SIG-M5 (cell line): ENCODE measurements at places on chromosomes 5 and 9.

DNA sequence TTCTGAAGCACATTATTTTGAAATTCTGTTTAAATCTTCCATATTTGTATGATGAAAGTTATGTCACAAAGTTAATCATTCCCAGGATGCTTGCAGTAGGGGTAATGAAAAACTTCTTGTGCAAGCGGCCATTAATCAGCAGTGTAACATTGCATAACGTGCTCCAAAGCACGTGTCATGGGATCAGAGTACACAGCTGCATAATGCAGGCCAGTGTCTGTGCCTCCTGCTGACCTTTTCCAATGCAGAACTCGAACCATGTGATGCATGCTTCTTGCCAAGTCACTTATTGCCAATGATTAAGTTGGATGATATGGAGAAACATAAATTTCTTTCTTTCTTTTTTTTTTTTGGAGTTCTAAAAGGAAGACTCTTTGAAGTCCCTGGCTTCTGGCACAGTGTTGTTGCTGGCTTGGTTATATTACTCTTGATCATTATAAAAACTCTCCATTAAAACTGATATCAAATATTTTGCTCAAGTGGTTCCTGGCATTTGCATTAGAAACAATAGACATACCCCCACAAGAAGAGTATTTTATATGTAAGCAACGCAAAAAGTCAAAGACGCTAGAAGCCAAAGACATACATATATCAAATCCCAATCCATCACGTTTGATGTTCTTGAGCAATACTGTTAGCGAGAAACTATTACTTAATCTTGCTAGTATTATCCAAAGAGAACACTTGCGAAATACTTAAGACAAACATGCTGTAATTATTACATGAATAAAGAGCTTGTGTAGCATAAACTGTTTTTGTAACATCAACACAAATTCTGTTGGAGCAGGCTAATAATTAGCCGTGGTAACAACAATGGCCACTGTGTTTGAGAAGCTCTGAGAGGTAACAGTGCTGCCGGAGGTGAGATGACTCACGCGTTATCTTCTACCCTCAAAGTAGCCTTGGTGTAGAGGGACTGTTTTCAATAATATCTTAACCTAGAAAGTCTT, 164.2 kb downstream of the AUH start:
- DNase-seq = no peak

DNA sequence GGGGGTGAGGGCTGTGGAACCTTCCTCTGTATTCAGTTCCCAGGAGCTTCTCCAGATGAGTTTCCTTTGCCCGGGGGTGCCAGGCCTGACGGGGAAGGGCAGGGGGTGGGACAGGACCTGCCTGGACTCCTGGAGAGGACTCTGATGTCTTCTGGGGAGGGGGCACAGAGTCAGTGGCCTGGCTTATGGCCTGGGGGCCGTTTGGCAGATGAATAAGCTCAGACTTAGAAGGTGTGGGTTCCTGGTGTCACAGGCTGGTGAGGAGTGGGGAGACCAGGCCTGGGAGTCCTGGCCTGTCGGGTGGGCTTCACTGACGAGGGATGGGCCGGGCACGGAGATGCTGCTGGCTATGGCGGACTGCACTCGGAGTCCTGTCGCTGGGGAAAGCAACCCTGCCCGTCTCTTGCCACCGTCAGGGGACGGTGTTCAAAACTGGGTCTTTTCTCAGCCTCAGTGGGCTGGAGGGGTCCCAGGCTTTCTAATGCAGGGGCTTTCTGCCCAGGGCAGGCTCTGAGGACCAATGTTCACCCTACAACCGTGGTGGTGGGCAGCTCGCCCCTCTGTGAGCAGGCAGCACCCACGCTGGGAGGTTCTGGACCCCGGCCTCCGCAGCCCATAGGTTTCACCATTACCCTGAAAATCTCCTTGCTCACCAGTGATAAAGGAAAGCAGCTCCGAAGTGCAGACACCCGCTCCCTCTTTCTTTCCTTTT, 16.2 kb downstream of the COL5A1 start:
- no peak for DNase-seq

DNA sequence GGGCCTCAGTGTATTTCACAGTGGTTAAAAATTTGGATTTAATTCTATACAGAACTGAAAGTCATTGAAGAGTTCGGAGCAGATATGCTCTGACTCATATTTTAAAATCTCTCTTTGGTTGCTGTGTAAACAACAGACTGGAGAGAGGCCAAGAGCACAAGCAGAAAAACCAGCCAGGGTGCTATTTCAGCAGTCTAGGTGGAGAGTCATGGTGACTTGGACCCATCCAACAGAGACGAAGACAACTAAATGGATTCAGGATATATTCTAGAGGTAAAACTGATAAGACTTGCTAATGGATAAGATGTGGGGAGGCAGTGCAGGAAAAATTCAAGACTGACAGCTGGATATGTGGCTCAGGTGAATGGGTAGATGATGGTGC, 168.9 kb downstream of the MAPKAP1 start:
- DNase-seq = no peak

- DNase-seq = no peak
Observed at GRCh38 chr5:51488803-51489642, 105.8 kb downstream of the ISL1 start.

DNA sequence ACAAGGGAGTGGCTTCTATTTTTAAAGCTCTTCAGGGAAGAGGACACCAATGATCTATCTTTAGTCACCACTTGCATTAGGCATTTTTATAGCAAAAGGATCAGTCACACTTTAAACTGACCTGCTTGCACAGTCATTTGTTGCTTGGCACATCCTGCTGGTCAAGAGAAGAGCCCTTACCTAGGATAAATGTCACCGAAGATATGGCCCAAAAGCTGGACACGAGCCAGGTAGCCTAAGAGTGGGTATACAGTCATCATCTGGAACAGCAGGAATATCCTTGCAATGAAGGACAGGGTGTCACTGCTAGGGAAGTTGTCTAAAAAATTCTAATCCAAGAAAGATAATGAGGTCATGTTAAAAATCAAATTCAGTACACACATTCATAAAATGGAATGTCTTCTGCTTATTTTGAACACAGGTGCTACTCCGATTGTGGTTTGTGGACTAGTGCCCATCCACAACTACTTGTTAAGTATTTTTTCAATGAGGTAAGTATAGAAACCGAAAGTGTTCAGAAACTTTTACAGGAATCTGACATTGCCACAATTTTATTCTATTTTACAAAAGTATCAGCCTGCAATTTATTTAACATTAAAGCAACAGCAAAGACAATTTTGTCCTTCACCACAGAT, 78.4 kb downstream of the SLC38A9 start:
- no peak for DNase-seq

GRCh38 chr5:142114687-142115086, 6.1 kb downstream of the NDFIP1 start:
- DNase-seq = no peak

DNA sequence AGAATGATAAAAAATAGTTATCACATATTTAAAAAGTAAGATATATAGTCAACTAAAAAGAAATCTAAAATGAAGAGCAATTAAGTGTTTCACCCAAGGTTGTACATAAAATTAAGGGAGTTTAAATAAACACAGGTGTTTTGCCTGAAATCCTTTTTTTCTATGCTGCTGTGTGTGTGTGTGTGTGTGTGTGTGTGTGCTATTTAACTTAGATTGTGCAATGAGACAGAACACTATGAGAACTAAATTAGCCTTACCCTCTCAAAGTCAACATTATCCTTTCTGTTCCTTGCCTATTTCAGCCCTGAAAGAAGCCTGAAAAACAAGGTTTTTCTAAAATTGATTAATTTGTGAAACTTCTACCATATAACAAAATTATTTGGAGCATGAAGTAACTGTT, 516.2 kb downstream of the ELAVL2 start:
- no peak for DNase-seq

GRCh38 chr9:108473209-108474112, 382.3 kb downstream of the ACTL7B start:
- DNase-seq = no peak
